ENCODE measurements at places on chromosomes 6 and 20.

- no peak for DNase-seq
Observed at GRCh38 chr20:22515264-22515663, 69.1 kb downstream of the FOXA2 start.

GRCh38 chr6:108562503-108562993 lies 1.8 kb downstream of the FOXO3 start:
- DNase-seq, result peak; percentile 86

DNA sequence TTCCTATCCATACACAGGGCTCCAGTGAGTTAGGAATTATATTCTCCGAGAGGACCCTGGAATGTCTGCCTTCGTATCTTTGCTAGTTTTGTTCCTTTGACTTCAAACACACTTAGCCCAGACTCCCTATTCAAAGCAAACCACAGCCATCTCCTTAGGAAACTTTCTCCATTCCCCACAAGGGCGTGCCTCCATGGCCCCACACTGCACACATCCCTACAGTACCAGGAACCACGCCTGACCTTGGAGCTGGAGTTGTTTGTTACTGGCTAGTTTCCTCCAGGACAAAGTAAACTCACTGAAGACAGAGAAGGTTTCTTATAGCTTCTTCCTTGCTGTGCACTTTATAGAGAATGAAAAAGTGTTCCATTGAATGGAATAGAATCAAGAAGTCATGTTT lies 412.8 kb upstream of the AGPAT4 start:
- DNase-seq, result no peak

DNA sequence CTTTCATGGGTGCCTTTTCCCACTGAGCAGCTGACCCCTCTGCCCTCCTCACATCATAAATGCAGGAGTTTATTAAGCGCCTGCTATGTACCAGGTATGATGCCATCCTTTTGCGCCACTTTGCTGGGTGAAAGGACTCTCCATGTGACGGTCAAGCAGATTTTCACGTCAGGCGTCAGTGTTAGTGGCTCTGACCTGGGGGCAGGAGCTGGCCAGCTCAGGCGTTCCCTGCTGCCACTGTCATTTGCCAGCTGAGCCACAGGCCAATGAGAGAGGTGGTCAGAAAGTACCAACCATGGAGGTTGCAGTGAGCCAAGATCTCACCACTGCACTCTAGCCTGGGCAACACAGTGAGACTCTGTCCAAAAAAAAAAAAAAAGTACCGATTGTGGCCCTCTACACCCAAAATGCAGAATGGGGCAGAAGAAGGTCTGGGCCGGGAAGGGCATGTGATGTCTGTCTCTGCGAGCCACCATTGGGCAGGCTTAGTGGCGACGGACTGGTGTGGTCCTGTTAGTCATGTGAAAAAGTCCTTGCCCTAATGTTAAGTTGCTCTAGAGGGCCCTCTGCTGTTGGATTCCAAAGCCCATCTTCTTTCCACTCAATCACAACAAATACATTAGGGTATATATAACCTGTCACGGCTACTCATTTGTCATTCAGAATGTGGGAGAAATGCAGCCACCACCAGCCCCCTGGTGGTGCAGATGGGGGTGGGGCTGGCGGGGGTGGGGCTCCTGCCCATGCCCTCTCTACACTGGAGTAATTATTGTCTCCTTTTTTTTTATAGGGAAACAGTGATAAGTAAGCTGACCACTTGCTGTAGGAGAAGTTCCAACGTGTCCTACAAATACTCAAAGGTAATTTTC lies 18.4 kb upstream of the SLC22A1 start:
- peak; percentile 14 for DNase-seq

DNA sequence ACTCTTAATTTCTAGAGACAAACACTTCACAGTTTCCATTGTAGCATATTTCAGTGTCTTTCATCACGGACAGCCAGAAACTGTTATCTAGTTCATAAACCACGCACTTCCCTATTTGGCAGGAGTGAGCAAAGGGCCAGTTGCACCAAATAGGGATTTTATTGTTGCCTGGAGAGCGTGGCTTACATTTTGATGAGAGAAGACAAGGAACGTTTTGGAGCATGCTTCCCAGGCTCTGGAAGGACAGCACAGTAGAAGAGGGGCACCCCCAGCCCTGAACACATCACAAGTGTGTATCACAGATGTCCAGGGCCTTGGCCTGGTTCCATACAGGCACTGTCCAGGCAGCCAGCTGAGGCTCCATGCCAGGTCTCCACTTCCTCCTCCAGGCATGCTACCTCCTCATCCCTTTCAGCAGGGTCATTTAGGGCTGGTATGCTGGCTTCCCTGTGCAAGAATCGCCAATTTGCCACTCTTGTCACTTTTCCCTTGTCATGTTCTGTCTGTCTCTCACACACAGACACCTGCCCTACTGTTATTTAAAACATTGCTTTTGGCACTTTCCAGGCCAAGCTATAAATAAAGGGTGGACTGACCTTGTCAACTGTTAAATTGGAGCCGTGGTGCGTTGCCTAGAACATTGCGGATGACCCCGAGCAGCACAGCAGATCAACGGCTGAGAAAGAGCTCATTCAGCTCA lies 235.0 kb upstream of the GMDS start:
- DNase-seq, result no peak

DNA sequence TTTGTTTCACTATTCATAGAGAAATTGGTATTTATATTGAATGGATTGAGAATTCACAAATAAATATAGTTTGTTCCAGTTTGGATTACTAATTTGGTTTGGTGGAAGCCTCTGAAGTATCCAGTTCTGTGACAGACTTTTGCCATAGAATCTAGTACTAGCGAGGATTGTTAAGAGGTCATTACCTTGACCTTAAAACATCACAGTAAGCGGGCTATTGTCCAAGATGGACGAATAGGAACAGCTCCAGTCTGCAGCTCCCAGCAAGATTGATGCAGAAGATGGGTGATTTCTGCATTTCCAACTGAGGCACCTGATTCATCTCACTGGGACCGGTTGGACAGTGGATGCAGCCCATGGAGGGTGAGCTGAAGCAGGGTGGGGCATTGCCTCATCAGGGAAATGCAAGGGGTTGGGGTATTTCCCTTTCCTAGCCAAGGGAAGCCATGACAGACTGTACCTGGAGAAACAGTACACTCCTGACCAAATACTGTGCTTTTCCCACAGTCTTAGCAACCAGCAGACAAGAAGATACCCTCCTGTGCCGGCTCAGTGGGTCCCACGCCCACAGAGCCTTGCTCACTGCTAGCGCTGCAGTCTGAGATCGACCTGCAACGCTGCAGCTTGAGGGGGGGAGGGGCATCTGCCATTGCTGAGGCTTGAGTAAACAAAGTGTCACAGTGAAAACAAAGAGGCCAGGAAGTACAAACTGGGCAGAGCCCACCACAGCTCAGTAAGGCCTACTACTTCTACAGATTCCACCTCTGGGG lies 66.4 kb upstream of the NEDD9 start:
- no peak for DNase-seq

- DNase-seq, result no peak
Observed at GRCh38 chr6:39084506-39084905, 30.5 kb downstream of the SAYSD1 start.

DNA sequence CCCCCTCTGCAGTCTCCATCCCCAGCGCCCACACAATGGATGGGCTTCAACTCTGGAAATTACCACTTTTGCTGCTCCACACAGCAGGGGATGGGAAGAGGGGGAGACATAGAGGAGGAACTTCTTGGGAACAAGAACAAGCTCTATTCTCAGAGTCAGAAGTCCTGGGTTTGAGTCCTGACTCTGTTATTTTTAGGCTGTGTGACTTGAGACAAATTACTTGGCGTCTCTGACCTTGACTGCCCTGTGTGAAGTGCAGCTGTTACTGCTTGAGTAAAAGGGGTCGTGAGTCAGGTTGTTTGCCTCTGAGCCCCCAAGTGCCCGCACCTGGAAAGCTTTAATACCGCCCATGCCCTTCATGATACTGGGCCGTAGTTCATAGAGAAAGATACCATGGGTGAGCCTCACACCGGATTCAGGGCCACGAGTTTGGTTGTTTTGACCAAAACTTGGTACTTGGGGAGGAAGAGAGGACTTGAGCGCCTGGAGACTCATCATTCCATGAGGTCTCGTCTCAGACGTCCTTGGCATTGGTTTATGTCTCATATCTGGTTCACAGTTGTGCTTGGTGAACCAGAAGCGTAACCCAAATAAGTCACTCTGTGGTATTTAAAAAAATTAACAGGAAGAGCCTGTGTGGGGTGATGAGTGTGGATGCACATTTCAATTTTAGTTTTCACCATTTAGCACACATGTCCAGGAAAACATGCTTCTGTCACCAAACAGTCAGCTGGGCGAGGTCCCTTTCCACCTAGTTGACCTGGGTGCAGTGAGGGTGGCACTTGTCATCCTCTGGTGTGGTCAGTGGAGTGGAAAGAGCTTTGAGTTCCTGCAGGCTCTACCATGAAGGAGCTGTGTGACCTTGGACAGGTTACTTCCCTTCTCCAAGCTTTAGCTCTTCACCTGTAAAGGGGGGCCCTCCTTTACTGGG lies 75.6 kb downstream of the CDC5L start:
- DNase-seq, result no peak

GRCh38 chr20:40494248-40494647 lies 194.8 kb downstream of the MAFB start:
- DNase-seq, result no peak

DNA sequence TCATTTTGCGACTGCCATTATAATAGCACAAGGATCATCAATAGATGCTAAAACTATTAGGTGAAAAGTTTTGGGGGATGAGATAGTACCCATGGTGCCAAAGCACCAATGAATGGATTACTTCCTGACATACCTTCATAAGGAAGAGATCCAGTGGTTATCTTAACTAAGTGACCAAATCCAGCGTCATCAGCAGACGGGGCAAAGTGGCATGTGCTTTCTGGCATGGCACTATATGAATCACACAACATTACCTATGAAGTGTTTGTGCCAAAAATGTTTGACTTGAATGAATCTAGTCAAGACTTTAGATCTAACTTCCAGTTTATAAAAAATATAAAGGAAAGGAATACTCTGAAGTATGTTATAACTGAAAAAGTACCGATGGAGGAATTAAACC lies 10.8 kb downstream of the TRIM26 start:
- DNase-seq, result no peak

DNA sequence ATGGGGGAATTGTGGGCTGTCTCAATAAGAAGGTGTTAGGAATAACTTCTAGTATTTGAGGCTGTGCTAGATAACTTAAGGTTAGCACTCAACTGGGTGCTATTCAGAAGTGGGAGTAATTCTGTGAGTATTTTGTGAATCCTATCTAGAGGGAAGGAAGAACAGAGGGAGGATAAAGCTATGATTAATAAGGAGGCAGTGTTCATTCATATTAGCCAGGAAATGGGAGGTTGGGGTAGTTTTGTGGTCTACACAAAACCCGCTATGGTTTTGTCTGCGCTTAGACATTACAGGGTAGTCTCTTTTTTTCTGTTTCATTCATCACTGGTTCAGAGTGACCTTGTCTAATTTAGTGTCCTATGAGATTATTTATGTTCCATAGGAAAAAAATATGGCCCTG lies 341.0 kb downstream of the ARHGAP18 start:
- no peak for DNase-seq

GRCh38 chr6:106197441-106197840 lies 111.3 kb downstream of the PRDM1 start:
- DNase-seq, result no peak

DNA sequence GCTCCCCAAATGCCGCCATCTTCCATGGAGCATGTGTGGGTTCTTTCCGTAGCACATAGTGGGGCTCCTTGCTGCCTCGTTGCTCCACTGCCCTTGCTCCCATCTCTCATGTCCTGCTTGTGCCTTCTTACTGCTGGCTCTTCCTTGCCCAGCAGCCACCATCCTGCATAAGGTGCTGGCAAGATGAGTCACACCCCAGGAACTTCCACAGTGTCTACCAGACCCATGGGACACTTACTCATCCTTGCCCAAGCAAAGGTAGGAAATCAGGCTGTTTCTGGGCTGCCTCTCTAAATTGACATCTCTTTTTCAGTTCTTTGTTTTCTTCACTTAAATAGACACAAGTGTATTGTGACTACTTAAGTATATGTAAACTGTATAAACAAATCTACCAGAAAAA lies 39.4 kb upstream of the RGS17 start:
- peak; percentile 73 for DNase-seq

GRCh38 chr20:42635699-42636411 lies 553.9 kb downstream of the PTPRT start:
- no peak for DNase-seq

GRCh38 chr6:168937054-168937453 lies 316.6 kb downstream of the THBS2 start:
- peak; percentile 86 for DNase-seq

GRCh38 chr6:119303164-119303887 lies 46.2 kb downstream of the MAN1A1 start:
- no peak for DNase-seq

- DNase-seq, result peak; percentile 56
Observed at GRCh38 chr20:50996901-50997865, 25.7 kb downstream of the KCNG1 start.

DNA sequence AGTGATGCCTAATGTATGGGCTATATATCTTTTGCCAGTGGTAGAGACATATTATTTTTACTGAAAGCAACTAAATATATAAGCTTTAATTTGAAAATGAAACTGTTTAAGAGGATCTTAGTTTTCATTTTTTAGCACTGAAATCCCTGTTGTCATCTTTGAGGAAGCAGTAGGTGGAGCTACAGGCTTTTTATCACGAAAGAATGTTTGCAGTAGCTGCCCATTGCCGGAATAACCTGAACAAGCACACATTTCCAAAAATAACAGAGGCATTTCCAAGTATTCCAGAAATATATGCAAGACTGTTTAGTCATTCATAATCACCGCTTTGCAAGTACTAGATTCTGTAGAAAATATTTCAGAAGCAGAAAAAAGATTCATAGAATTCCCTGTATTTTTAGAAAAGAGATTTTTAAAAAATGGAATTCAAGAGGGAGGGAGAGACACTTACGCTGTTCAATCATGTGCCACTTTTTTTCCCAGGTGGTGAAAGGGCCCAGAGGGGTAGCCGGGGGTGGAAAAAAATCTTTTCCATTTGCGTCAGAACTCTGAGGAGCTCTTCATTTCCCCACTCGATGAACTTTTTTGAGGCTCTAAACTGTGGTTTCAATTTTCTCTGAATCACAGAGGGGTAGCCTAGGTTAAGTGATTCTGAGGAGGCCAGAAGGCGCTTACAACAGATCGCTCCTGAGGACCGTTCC lies 142.5 kb upstream of the FERMT1 start:
- peak; percentile 59 for DNase-seq

GRCh38 chr6:14189074-14189473 lies 71.5 kb downstream of the CD83 start:
- DNase-seq, result no peak

DNA sequence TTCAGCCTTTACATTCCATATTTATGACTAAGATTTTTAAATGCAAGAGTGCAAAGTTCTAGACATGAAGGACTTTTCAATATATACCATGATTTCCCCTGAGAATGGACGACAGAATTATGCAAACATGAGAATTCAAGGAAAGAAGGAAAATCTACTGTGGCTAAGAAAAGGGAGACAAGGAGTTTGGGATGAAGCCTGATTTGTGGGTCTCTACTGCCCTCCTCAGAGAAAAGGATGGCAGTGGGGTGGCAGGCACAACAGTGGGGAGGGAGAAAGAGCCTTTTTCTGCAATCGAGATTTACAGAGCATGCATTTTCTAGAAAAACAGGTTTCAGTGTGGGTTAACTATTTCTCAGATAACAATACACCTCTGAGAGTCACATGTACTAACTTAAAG lies 466.9 kb upstream of the NRSN1 start:
- no peak for DNase-seq
